ENCODE measurements at places on chromosomes 1 and 21.

- no peak for DNase-seq
Measured at GRCh38 chr1:226679853-226680516, 59.1 kb downstream of the ITPKB start.

GRCh38 chr1:118118469-118118868 is 66.6 kb downstream of the SPAG17 start:
- DNase-seq, result no peak

GRCh38 chr1:155392898-155393411 is 72.3 kb downstream of the RUSC1 start:
- DNase-seq, result no peak

DNA sequence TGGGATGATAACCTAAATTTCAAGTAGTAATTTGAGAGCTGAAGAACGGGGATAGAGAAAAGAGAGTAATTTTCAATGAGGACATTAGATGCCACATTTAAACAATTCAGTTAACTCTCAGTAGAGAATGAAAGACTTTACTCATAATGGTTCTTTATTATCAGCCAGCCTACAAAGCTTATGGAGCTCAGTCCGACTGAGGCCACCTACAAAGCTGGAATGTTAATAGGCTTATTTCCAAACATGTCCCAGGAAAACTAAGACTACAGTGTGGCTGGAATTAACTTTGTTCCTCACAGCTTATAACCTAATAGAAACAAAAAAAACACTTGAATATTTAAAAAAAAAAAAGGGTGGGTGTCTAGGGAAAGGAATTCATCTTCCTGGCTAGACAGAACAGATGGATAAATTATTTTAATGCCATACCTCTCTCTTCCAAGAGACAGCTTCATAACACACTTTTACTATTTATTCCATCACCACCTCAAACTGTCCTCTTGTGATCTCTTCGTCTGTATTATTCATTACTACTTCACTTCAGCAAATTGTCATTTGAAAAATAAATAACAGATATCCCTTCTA is 9.8 kb downstream of the SLC19A2 start:
- DNase-seq, result no peak

- no peak for DNase-seq
Measured at GRCh38 chr1:114509596-114510273, 1.3 kb downstream of the TRIM33 start.

DNA sequence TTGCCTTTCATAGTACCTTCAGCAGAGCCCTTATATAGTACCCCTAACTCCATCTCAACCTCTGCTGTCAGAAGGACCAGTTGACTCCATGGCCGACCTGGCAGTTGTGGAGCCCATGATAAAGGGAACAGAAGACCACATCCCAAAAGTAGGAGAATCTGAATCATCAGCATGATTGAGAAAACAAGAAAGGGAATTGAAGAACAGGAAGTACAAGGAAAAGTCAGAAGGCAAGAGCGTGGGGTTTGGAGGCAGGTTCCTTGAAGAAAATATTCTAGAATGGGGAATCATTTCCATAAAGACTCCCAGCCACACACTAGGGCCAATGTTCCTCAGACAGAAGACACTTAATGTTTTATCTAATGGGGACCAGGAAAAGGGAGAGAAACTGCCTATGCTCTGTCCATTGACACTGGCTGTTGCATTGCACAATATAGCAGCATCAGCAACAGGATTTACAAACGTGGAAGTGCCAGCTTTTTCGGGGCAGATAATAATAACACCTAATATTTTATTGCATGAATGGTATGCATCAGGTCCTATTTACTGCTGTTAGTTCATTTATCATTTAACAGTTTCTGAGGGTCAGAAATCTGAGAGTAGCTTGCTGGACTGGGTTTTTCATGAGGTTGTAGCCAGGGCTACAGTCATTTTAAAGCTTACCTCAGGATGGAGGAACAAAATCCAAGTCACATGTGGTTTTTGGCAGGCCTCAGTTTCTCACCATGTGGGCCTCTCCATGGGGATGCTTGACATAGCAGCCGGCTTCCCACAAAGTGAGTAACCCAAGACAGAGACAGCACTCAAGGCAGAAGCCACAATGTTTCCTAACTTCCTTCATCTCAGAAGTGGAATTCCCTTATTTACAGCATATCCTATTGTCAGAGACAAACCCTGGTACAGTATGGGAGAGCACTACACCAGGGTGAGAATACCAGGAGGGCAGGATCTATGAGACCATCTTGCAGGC is 483.4 kb downstream of the PLPP3 start:
- DNase-seq, result no peak

GRCh38 chr1:104380003-104380402 is 630.3 kb downstream of the AMY1C start:
- DNase-seq, result no peak

GRCh38 chr1:9069326-9070100 is at the start of gene SLC2A5:
Gene SLC2A5 (minus strand): TSS chr1:9069635. CDS start chr1:9069536, 99 bp downstream.
- no peak for DNase-seq

DNA sequence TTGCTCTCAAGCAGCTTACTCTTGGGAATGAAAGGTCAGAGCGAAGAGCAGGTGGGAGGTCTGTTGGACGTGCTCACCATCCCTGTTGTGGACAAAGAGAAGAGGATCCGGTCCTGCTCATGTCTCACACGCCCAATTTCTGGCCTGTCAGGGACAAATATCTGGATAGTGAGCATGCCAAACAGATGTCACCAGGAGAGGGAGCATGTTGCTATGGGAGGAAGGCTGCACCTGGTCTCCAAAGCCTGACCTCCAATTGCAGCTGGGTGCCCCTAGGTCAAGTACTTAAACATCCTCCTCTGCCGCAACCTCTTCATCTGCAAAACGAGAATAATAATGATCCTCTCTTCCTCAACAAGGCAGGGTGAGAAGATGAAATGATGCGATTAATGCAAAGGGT is 53.4 kb downstream of the DMRTA2 start:
- DNase-seq, result no peak

GRCh38 chr1:157781048-157781447 is 4.1 kb upstream of the FCRL2 start:
- no peak for DNase-seq

DNA sequence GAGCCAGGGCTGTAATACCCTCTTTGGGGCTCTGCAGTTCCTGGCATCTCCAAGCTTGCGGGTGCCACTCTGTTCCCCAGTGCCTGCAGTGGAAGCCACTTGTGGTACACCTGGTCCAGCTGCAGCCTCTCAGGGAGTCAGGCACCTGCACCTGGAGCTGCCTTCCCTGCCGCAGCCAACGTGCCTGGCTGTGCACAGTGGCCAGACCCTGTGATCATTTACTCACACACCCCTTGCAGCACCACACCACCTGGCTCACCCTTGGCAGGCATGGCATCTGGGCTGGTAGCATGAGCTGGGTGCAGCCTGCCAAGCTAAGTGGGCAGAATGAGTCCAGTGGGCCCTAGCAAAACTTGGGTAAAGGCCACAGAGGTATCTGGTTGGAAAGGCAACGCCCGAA is 51.1 kb upstream of the NTPCR start:
- no peak for DNase-seq

- no peak for DNase-seq
Measured at GRCh38 chr1:41868241-41868998, 50.3 kb downstream of the HIVEP3 start.

GRCh38 chr21:16473988-16474387 is 744.2 kb downstream of the USP25 start:
- DNase-seq, result no peak

- DNase-seq, result no peak
Measured at GRCh38 chr1:112296908-112297307, 99.1 kb upstream of the CTTNBP2NL start.

Data from NCI-H460 (cell line).